EH (cell line): ENCODE measurements at places on chromosomes 2 and 18.

DNA sequence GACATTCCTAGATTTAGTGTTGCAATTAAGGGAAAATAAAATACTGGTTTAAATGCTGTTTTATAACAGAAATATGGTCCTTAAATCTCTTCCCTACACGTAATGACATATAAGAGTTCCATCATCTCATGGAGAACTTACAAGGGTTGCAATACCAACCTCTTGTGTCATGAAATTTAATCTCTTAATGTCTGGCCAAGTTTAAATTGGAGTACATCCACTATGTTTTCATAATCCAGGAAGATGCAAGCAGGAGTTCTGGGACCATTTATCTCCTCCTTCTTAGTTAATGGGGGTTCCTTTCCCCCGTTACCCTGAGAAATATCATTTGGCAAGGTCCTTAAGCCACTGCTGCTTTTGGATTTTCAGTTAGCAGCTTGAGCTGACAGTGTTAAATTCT, 126.0 kb upstream of the ACVR2A start:
- DNase-seq: no peak

DNA sequence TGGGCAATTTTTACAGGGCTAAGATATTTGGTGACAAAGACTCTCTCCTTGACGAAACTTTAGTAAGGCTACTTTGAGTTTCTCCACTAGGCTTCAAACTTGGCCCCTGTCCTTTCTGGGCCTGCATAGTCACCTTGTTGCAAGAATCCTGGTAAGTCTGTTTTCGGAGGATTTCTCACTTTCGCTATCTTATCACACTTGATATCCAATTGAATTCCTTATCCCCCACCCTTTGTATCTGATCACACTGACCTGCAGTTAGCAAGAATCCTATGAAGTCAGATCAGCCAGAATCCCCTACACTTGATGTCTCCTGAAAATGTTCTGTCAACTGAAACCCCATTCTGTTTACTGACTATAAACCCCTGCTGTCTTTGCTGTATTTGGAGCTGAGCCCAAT, 499.8 kb upstream of the GCFC2 start:
- DNase-seq: no peak

DNA sequence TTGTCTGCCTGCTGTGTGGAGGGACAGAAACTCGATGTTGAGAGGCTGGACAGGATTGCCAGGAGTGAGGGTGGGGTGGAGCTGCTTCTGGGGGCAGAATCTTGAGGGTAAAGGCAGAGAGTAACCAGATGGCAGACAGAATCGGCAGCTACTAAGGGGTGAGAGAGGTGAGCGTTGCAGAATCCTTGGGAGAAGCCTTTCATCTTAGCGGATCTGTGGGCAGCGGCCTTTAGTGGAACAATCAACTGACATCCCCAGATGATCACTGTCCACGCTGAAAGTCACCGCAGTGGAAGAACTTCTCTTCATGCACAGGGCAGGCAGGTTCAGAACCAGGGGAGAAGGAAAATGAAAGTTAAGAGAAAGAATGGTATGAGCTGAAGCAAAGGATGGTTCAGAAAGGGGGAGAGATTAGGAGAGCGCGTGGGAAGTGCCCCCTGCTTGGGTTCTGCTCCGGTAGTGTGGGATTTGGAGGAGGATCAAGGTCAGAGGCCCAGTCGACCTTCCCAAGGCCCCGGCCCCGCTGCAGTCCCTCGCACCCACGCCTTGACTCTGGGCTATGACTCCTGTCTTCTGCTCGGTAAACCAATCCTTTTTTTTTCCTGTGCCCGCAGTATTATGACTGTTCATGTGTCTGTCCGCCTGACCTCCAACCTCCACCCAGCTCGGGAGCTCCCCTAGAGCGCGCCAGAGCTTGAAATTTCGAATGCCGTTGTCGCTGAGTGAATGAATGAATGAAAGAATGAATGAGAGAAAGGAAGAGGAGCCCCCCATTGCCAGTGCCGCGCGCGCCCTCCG, 584 bp downstream of the BOLA3 start:
- peak; percentile 50 for DNase-seq

DNA sequence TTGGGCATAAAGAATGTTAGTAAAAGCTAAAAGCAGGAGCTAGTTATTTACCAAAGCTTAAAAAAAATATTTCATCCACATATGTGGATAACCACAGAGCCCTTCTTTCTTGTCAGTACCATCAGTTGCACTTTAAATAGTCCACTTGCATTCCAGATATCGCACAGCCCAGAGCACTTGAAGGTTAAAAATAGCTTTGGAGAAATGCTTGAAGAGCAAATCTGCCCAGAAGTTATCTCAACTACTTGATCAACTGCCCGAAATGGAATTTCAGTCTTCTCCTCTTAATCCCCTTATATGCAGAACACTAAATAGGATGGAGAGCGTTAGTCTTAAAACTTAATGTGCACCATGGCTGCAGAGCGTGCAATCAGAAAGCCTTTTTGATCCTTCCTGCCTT, 148.3 kb downstream of the PLEKHA3 start:
- peak; percentile 25 for DNase-seq

DNA sequence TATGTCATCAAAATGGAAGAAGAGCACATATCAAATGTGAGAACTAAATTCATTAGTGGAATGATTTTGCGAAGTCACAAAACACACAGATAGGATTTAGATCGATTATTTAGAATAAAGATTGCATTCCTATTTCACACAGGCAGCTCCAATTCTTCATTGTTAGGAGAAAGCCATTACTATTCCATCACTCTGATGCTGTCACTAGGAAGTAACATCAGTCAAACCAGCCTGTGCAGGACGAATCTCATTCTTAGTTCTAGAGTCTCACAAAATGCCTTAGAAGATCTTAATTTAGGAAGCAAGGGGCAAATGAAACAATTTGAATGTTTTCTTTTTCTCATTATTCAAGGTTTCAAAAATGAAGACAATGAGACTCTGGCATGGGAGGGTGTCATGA, 44.0 kb upstream of the SPP2 start:
- no peak for DNase-seq

DNA sequence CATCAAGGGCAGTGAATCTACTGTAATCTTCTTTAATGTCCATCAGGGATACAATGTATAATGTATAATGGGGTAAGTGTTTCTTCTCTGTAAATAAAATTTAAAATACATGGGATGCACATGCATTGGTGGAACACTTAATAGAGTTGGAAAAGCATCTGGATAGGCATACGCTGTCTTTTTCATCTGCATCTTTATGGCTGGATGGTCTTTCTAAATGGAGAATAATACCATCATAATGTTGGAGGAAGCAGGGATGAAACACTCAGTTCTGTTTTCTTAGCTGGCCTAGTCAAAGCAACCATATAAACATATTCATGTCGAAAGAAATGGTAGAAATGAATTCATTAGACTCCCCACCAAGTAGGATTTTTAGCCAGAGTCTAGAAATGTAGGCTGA, 202.8 kb downstream of the CDCA7 start:
- DNase-seq: no peak

- no peak for DNase-seq
These were observed 56.7 kb downstream of the GALNT14 start for GRCh38 chr2:31081492-31081891.

DNA sequence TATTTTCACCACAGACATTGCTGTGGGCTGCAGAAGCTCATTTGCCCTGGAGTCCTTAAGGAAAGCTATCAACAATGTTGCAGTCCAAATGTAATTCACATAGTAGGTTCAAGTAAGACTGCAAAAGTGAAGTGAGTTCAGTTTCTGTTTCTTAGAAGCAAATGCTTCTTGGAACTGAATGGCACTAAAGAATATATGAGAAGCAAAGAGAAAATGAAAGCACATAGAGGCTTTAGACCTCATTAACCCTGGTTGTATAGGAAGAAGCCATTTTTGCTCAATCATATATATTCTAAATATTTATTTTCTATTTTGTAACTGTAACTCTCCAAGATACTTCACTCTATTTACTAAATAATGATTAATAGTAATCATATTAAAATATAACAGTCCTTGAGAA, 292.0 kb downstream of the ZNF804A start:
- DNase-seq: no peak
